ENCODE measurements at places on chromosomes 5 and 9.
A peak's percentile ranks its signal among the peaks of the same experiment; 100 is the strongest.

- DNase-seq, result peak; percentile 37
Measured at GRCh38 chr5:122727112-122727541, 47.8 kb upstream of the SNX2 start.

DNA sequence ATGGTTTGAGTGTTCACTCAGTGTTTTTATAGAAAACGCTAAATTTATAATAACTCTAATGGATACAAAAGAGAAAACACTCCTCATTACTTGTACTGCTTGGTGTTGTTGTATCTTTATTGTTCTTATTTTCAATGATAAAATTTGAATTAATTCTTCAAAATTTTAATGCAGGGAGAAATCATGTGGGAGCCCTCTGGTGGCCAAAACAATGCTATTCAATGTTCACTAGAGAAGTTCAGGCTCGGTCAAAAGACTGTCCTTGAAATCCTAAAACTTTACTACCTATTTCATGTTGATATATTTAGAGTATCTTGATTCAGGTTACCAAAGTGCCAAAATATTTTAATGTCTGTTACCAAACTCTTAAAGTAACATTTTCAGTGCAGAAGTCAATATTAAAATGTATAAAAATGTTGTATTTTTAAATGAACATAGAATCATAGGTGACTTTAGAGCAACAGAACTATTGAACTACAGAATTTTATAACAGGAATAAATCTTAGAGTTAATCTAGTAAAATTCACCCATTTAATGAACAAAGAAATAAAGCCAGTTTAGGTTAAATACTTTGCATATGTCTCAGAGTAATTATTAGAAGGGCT lies 1259.8 kb downstream of the PTPRD start:
- no peak for DNase-seq

DNA sequence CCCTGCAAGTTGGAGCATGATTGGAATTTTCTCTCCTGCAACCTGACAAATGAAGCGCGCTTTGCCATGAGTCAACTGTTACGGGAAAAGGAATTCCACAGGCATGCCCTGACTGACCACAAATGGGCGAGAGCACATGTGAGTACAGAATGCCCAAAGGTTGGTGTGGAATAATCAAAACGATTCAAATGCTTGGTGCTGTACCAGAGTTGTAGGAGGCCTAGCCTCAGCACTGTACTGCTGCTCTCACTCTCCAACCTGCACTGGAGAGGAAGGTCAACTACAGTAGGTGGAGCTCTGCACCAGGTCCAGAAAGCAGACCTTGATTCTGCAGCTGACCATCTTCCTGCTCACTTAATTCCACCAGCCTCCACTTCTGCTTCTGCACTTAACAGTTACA lies 406.9 kb upstream of the ACTBL2 start:
- DNase-seq, result peak; percentile 49

GRCh38 chr9:133980864-133981588 lies 11.1 kb downstream of the VAV2 start:
- DNase-seq, result no peak

GRCh38 chr5:127596501-127596900 lies 52.4 kb upstream of the CTXN3 start:
- DNase-seq, result no peak

DNA sequence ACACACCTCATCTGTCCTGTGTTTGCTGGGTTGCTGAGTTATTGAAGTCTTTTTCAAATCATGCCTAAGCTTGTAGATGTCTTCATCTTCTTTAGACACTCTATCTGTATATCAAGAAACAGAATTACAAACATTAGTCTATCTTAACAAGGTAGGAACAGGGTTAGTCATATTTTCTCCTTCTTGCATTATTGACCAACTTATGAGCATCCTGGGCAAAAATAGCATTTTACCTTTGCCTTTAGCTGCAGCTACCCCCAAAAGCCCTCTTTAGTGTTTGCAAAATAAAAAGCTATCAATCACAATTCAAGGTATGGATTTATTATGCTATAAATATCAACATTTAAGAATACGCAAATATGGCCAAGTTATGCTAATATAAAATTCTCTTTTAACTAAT lies 3.4 kb downstream of the PLK2 start:
- no peak for DNase-seq

DNA sequence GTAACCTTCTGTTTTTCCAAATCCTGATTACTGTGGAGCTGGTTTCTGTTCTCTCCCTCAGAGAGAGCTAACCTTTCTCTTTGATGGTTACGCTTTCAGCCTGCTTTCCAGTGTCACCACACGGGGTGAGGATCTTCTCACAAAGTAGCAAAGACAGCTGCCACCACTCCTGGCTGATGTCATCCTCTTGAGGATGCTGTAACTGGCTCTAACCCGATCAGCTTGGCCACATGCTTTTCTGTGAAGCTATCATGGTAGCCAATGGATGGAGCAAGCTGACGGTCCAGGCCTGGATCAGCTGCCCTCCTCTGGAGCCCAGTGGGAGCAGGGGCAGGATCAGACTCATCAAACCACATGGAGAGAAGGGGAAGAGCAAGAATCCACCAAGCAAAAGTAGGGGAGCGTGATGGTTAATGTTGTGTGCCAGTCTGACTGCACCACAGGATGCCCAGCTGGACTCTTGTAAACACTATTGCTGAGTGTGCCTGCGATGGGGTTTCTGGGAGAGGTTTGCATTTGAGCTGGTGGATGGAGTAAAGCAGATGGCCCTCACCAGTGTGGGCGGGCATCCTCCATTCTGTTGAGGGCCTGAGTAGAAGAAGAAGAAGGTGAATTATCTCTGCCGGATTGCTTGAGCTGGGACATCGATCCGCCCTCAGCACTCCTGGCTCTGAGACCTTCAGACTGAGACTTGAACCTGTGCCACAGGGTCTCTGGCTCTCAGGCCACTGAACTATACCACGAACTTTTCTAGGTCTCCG lies 26.8 kb upstream of the ZNF354A start:
- DNase-seq, result no peak

DNA sequence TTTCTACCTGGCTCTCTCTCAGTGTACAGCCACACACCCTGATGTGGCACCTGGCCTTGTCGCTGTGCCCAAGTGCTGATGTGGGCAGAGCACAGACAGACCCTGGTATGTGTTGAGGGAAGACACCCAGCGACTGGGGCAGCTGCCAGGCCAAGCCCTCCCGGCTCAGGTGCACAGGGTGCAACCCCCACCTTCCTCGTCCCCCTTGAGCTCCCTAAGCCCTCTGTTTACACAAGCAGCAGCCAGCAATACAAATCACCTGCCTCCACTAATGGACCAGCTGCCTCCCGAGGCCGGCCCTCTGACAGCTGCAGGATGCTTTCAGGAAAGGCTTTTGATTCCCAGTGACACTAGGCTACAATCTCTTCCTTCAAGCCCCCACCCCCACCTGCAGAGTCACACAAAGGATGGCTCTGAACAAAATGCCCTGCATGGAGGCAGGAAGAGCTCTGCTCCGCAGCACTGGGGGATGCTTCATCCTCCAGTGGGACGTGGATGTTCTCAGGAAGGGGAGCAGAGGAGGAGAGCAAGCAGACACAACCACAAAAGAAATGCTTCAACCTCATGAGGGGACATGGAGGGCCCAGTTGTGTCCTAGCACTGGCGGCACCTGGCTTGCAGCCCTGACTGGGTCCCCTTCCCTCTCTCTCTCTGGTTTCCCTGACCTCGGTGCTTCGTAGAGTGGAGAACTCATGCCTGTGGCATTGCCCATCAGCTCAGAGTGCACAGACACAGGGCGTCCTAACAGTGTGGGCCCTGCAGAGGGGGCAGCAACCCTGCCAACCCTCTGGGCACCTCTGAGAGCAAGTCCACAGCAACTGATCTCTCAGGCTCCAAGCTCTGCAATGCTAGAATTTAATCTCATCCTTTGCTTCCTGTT lies 140.8 kb downstream of the BARX1 start:
- DNase-seq, result peak; percentile 23

- DNase-seq, result peak; percentile 9
Measured at GRCh38 chr5:159582756-159583541, 252.7 kb upstream of the IL12B start.

DNA sequence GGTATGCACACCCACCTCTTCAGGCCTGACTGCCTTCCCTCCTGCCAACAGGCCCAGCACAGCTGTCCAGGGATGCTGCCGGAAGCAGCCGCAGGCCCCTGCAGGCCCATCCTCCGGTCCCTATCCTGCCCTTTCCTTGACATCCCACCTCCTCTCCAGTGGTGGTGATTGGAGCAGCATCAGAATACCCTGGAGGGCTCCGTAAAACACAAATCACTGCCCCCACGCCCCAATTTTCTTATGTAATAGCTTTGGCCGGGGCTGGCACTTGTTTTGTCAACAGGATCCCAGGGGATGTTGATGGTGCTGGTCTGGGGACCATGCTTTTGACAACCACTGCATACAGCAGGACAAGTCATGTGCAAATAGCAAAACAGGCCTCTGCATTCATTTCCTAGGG lies 274.5 kb downstream of the GADD45G start:
- no peak for DNase-seq

DNA sequence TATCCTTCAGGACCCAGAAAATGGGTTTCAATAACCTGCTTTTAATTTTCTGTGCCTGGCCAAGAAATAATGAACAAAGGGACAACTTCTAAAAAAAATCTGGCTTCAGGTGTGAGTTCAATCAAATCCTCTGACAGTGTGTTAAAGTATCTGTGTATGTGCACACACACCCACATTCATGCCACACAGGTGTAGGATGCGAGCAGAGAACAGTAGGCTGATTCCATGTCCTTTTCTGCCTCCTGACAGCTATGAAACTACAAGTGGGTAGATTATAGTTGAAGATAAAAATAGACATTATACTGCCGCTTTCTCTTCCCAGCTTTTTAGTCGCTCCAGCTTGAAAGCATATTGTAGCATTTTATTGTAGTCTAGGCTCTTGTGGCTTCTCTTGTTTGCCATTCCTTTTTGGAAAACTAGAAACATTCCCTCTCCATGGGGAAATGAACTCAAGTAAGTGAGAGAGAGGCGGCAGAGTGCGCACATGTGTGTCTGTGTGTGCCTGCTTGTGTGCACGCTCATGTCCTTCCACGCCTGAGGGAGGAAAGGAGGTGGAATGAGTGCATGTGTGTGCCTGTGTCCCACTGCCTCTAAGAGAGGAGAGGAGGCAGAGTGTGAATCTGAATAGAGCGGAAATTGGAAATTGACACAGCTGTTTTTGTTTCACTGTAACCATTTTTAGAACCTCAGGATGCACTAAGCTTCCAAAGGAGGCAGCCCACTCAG lies 273.0 kb downstream of the ELAVL2 start:
- DNase-seq, result no peak

DNA sequence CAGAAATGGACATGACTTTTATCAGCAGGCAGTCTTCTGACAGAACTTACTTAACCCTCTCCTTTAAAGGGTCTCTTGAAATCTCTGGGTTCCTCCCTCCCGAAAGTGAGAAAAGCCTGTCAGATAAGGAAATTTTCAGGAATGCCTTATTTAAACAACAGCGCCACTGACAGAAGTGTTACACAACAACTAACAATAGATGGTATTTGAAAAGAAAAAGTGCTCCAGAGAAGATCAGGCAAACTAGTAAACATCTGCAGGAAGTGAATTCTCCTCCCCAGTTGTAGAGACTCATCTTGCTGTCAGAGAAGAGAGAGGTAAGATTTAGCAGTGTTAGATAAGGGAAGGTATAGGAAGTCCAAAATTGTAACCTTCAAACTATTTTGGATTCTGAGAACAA lies 107.2 kb upstream of the NFIL3 start:
- no peak for DNase-seq

- no peak for DNase-seq
Measured at GRCh38 chr9:135308821-135309762, 170.5 kb upstream of the PPP1R26 start.

- DNase-seq, result no peak
Measured at GRCh38 chr5:41790038-41790776, 80.0 kb downstream of the OXCT1 start.

DNA sequence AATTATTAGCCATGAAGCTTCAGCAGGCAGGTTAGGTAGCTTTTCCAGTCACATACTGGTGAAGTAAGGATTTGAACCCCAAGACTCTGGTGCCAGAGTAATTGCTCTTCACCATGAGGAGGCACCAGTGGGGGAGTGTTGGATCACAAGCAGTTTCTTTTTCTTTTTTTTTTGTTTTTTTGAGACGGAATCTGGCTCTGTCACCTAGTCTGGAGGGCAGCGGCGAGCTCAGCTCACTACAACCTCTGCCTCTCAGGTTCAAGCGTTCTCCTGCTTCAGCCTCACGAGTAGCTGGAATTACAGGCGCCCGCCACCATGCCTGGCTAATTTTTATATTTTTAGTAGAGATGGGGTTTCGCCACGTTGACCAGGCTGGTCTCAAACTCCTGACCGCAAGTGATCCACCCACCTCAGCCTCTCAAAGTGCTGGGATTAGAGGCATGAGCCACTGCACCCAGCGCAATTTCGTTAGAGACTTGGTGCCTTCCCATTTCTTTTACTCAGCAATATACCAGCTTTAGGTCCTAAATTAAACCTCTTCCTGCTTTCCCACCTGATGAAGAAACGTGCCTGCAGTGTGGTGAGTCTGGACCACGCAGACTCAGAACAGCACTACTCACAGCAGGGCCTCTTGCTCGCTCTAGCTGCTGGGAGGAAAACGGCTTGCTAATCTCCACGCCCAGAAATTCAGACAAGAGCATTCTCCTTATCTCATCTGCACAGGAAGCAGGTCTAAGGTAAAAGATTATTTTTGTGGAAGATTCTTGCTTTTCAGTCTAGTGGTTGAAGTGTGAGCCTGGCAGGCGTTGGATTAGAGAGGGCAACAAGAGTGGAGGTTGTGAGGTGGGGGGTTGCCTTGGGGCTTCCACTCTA lies at the start of gene S100Z:
Gene S100Z (plus strand): TSS at position 596 of the 873 bp plus-strand sequence. CDS start 25,346 bp downstream, outside the sequence.
- no peak for DNase-seq

DNA sequence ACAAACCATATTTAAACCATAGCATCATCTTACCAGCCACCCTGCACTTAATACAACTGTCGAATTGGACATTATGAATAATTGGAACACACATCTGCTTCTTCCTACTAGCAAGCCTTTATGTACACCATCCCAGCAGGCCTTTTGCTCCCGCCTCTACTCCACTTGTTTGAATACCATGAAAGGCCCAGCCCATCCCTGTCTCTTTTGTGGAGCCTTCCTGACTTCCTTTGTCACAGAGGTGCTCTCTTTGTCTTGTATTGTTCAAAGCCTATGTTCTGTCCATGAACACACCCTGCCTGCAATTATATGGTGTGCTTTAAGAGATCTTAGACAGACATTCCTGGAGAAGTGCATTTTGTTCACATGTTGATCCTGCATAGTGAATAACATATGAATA lies 465.7 kb downstream of the DIRAS2 start:
- no peak for DNase-seq

DNA sequence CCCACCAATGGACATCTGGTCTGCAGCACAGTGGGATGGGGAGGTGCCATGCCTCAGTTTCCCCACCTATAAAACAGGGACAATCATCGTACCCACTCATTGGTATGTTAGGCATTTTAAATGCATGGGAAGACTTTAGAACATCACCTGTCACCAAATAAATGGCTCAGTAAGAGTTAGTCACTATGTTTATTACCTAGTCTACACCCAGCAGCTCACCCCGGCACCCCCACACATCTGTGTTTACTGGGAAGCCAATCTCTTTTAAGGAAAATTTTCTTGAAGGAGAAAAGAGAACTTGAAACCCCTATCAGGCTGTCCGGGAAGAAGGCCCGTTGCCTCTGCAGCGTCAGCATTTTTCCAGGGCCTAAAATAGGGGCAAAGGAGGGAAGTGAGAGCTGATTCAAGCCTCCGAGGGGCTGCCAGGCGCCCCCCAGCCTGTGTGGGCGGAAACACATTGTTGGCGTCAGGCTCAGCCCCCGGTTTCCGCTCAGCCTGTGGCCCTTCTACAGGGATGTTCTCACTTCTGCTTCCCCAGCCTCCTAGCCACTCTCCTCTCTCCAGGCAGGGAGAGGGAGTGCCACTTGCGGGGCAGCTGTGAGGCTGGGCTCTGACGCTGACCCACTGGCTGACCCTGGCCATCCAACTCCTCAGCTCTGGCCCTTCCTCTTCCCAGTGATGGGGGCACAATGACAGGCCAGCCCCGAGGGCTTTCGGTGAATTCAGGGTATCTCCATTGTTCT lies 4.6 kb downstream of the CSF1R start:
- DNase-seq, result no peak
